Foreskin fibroblast (primary cell): ENCODE measurements at places on chromosomes 7 and 10.

DNA sequence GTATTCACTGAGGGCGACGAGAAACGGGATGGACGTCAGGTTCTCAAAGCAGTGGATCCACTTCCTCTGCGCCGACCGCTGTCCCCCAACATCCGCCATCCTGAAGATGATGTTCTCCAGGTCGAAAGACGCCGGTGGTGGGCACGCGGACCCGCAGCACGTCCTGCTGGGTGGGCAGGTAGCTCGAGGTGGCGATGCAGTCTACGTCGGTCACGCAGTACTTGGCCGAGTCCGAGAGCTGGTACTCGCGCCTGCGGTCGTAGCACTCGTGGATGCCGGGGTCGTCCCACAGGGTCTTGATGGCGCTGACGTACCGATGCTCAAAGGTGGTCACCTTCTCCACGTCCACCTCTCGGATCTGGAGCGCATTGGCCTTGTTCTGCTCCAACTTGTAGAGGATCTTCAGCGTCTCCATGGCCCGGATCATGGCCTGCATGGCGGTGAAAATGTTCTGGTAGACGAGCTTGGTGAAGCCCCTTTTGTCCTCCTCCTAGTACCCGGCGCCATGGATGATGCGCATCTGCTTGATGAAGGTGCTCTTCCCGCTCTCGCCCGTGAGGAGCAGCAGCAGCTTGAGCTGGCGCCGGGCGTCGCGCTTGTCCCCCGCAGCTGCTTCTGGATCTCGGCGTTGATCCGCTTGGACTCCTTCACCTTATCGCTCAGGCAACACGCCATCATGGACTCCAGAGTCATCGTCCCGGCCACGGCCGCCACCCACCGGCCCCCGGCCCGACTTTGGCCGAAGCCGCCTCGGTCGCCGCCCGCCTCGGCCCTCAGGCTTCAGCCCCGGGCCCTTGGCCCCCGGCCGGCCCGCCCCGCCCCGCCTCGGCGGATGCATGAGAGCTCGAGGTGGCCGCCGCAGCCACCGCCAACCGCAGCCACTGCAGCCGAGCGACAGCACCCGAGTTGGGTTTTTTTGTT lies 122.9 kb upstream of the KCTD7 start:
- no peak for DNase-seq

DNA sequence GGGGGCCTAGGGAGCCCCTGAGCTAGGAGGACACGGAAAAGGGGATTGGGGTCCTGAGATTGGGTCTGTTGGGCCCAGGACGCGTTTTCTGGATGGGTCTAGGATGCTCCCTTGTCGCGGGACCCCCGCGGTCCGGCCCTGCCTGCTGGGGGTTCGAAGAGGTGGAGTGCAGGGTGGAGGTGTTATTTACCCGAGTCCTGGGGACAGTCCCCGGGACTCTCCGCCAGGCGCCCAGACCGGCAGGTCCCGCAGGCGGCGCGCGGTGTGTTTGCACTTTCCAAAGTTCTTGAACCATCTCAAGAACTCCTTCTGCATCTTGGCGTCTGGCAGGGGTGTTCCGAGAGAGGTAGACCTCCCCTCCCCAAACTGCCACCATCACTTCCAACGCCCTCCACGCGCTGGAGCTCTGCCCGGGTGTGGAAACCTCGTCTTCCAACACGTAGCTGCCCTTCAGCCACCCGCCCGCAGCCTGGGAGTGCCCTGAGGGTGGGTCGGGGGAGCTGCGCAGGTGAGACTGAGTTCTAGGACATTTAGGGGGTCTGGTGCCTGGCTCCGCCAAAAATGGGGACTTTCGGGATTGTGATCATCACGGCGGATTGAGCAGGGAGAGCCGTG lies 569 bp downstream of the CAV1 start:
- no peak for DNase-seq

- DNase-seq, result no peak
Observed at GRCh38 chr10:74433993-74434392, 283.0 kb downstream of the ADK start.

DNA sequence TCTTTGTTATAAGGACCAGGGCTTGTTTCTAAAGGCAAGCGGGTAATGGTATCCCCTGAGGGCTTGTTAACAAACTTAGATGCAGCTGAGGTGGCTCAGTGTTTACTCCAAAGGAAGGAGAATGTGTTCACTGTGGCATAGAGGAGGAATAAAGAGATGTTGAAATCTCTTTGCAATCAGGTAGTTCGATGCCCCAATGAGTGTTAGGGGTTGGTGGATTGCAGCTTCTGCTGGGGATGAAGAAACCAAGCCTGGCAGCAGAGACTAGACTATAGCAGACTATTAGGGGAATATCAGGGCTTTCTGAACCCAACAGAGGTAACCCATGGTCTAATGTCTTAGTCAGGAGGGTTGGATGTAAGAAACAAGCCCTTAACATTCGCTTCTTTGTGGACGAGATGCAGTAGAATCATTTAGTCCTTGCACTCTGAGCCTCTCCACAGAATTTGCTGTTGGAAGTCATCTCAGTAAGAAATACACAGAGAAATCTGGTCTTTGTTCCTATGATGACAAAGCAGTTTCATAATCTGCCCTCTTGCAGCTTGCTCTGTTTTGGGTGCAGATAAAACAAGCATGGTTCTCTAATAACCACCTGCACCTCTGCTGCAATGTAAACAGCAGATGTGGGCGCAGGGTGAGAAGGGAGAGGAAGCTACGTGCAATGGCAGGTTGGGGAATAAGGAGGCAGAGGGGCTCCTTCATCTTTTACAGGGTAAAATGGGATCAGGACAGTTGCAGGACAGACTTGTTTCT lies 108.6 kb downstream of the NRF1 start:
- no peak for DNase-seq

GRCh38 chr7:74092321-74092963 lies 8.8 kb downstream of the LIMK1 start:
- peak; percentile 29 for DNase-seq

DNA sequence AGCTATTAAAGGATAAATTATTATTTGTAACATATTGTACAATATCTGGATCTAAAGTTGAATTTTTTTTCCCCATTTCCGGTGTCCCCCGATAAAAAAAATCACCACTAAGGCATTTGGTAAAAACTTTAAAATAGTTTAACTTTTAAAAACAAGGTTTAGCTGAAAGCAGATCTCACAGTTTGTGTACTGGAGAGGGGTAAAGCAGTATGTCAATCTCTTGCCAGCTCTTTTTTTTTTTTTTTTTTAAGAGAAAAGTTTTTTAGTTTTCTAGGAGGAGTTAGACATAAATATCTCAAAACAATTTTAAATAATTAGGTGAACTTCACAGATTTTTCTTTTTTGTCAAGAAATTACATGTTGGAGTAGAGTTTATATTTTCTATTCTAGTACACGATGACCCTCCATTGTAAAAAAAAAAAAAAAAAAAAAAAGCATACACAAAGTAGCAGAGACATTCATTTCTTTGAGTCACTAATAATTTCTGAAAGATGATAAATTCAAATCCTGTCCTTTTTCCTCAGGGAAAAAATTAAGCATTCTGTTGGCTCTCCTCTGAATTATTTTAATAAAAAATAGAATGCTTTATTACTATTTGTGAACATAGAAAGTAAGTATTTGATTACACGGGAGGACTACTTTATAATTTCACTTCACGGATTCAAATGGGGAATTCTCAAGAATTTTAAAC lies 1.9 kb upstream of the HBP1 start:
- DNase-seq, result no peak

GRCh38 chr7:158956805-158957509 lies 100.6 kb downstream of the DYNC2I1 start:
- DNase-seq, result no peak

- DNase-seq, result no peak
Observed at GRCh38 chr7:92674379-92674778, 84.2 kb upstream of the FAM133B start.

- DNase-seq, result no peak
Observed at GRCh38 chr7:30852308-30852684, 59.4 kb upstream of the AQP1 start.

DNA sequence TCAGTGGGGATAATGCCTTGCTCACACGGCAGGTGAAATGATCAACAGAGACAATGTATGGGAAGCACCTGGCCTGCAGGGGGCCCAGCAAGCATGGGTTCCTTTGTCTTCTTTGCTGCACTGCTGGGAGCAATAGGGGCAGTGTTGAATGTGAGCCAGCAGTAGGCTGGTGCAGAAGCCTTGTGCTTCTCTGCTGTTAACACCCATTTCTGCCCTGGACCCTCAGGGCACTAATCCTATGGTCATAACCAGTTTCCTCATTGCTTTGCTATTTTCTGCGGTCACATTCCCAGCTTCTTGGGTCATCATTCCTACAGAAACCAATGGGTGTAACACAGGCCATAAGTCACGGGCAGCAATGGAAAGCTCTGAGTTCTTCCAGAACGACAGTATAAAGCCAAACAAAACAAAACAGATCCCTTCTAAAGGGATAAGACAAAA lies 10.9 kb upstream of the LGI1 start:
- peak; percentile 93 for DNase-seq

DNA sequence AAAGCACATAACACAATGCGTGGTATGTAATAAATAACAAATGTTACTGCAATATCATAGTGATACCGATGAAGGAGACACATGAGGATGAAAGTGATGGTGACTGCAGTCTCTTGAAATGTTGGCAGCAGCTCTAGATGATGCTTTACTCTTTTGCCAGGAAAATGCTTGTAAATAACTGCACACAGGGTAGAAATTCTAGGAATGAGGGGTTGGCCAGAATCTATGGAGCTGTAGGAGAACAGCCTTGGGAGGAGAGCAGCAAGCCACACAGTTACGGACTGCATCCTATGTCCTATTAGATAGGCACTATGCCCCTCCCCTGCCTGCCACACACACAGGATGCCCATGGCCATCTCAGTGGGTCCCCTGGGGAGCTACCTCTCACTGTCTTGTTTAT lies 97.6 kb upstream of the GSDME start:
- peak; percentile 36 for DNase-seq

DNA sequence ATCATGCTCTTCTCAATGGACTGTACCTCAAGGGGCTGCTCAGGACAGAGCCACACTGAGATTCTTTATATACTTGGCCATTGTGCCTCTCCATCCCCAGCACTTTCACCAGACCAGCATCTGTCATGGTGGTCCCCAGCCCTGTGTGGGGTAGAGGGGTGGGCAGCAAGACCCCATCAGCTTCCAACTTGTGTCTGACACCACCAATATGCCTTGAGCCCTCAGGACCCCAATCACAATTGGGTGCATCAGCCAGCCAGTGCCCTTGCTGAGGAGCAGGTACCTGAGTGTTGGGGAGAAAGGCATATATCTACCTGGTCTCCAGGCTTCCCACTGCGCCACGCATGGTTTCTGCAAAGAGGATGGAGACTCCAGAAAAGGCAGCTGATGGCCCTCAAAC lies 56.3 kb downstream of the GRID1 start:
- no peak for DNase-seq

GRCh38 chr7:27581119-27581518 lies 81.6 kb downstream of the HIBADH start:
- no peak for DNase-seq

- DNase-seq, result no peak
Observed at GRCh38 chr10:86111902-86112545, 254.6 kb downstream of the GRID1 start.

- no peak for DNase-seq
Observed at GRCh38 chr7:69412331-69413146, 185.7 kb upstream of the AUTS2 start.

DNA sequence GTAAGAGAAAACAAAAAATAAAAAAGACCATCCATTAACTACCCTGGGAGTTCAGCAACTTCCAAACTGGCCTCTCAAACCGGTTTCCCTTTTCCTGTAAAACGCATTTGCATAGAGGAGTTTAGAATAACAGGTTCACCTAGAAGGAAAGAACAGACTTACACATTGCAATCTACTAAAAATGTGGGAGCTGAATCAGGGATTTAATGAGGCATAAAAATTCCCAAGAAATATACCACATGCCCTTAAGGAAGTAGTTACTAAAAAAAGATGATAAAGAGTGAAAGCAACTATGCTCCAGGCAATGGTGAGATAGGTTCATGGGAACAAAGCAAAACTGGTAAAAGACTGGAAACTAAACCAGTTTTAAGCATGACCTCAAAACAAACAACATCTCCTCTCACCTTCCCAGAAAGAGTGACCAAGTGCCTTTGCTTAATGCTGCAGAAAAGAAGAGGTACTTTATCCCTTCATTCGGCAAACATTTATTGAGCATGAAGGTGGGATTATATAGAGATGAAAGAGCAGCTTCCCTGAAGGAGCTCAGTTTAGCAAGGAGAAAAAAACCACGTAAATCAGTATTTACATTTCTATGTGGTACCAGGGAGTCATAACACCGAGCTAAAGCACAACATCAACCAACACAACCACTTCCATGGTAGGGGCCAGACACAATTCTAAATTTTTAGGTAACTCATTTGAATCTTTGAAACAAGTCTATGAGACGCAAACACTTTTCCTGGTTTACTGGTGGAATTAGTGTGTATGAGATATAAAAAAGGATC lies 152.8 kb downstream of the SGMS1 start:
- peak; percentile 34 for DNase-seq

DNA sequence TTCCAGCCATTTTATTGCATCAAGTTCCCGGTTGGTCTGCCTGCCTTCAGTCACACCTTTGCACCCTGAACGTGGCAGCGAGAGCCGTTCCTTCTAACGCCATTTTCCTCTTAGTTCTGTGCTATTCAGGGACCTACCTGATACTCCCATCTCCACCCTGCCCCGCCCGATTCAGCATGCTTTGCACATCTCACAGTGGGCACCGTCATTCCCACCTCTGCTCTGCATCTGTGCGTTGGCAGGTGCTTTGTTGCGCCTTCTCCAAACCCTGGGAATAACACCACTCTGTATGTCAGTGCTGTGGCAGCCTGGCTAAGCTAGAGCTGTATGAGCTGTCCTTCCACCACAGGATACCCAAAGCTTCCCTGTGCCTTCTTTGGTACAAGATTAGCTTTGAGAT lies 96.8 kb downstream of the ACTR3B start:
- no peak for DNase-seq

DNA sequence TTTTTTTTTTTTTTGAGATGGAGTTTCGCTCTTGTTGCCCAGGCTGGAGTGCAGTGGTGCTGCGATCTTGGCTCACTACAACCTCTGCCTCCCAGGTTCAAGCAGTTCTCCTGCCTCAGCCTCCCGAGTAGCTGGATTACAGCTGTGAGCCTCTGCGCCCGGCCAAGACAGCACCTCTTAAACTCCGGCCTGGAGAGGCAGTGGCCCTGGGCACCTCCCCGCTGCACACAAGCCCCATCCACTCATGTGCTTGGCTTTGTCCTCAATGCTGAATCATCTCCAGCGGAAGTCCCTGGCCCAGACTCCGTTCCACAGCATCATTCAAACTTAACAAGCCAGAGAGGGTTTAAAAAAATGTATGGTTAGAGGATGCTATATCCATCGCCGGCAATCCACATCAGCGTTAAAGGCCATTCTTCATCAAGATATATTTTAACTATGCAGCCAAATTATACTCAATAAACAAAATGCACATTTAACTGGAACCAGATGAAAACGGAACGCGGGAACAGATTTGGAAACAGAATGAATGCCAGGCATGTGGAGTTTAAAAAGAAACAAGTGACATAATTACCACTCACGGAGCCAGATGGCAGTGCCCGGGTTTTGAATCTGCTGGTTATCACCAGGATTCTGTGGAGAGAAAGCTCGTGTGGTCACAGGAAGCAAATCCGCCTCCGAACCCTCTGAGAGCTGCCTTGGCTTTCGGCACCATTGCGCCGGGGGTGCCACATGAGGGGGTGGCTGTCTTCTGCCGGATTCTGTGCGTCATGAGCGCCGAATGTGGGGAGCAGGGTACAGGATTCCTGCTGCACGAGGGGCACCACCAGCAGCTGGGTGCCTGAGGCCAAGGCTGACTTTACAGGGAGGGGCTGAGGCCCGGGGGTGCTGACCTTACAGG lies 45.6 kb upstream of the CFAP46 start:
- peak; percentile 95 for DNase-seq
